ENCODE measurements at places on chromosomes 6 and 20. TPM values are rescaled to one million over a fixed set of nuclear protein-coding genes. Genes with fewer than 3 reads are reported as not detected.

C2 gene
- 1.5 TPM for total RNA-seq

OR12D3 gene
- total RNA-seq: not detected

MYH7B gene
- 0.40 TPM for total RNA-seq

STMN3 gene
- 15.4 TPM for total RNA-seq

- DNase-seq: no peak
Measured at GRCh38 chr6:160265869-160266476, 7.4 kb upstream of the SLC22A2 start.

DNA sequence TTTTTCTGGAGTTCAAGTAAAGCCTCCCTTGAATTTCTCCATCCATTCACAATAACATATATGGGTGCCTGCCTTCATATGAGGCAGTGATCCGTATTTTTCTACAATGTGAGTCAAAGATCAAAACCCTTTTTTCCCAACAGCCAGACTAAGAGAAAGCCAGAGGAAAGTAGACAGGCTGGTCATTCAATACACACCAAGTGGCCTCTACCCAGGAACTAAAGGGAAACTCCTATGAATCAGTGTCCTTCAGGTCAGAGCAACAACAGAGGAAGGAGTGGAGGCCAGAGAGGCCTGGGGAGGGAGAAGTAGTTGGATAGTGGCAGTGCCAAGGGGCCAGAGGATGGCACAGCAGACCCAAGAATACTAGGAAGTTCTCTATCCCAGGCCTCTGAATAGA lies 23.8 kb downstream of the SIM1 start:
- no peak for DNase-seq

GRCh38 chr20:41204304-41205265 lies 67.2 kb downstream of the PLCG1 start:
- DNase-seq: no peak

DNA sequence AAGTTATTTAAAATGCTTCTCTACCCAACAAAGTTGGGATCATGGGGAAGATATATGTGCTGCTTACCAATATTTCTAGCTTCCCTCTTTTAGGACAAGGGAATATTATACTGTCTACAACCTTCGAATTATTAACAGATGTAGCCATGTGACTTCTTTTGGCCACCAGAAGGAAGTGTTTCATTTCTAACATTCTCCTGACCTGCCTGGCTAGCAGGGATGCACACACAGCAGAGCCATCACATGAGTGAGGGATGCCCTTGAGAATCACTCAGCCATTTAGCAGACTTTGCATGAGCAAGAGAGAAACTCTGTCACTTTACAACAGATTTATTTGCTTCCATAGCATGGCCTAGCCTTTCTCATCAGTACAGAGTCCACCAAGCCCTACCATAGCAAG lies 230.7 kb upstream of the MARCKS start:
- DNase-seq: no peak

DNA sequence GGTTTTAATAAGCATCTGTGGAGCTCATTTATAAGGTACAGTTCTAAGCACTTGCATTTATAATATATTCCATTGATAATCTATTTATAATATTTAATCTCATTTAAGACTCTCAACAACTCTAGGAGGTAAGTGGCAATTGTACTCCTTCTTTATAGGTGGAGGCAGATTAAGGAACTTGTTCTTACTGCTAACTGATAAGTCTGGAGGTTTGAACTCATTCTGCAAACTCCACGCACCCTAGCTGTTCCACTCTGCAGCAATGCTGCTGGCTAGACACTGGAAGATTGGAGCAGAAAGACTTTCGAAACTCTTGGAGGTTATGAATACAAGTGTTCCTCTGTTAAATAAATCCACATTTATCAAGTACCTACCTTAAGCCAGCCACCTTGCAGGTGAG lies 793 bp upstream of the HDAC2 start:
- DNase-seq: peak; percentile 16

GRCh38 chr6:99014061-99014460 lies 66.3 kb upstream of the FBXL4 start:
- DNase-seq: no peak

GRCh38 chr6:42530296-42530695 lies 33.5 kb upstream of the UBR2 start:
- DNase-seq: no peak

DNA sequence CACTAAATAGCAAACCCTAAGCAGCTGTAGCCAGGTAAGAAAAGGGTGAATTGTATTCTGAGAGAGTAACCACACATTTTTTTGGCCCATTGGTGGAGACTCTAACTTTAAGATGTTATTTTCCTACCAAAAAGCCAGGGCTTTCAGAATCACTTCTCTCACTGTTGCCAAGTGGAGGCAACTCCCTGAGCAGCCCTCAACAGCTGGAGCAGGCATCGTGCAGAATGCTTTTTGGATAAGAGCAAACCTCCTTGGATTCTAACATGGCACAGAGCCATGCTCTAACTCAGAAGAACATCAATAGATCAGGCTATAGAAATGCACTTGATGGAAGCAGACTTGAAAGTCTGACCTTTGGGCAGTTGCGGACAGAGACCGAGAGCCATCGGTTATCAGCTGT lies 722.2 kb upstream of the CHD6 start:
- no peak for DNase-seq

- no peak for DNase-seq
Measured at GRCh38 chr20:18901980-18902737, 88.6 kb downstream of the SCP2D1 start.

DNA sequence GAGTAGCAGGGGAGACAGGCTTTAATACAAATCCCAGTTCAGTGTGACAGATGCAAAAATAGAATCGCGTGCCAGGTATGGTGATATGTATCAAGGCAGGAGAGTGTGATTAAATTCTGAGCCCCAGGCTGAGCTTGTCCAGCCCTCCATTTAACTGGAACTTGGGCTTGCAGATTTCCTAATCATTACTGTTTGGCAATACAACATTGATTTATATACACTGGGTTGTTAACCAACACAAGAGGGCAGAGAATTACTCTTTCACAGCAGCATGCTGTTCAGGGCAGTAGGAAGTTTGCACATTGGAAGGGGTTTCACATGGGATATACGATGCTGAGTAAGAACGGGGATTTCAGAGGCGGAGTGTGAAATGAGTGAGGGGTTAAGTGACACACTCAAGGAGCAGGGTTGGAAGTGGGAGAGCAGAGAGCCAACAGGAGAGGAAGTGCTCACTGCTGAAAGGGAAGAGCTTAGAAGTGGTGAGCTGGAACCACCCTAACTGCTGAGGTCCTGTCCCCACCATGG lies 70.8 kb upstream of the ATXN1 start:
- no peak for DNase-seq

Data from activated CD4-positive, alpha-beta T cell treated with anti-CD3 and anti-CD28 coated beads for 36 hours (primary cell).